ENCODE measurements at places on chromosomes 6 and 20. TPM values are rescaled to one million over a fixed set of nuclear protein-coding genes. Genes with fewer than 3 reads are reported as not detected.

GRCh38 chr6:110549277-110549676, 72.9 kb upstream of the SLC22A16 start:
- no peak for DNase-seq

- DNase-seq, result no peak
Measured at GRCh38 chr20:64077876-64078551, 1.3 kb downstream of the RGS19 start.

FAM184A gene
- polyA plus RNA-seq, result 3.6 TPM

DNA sequence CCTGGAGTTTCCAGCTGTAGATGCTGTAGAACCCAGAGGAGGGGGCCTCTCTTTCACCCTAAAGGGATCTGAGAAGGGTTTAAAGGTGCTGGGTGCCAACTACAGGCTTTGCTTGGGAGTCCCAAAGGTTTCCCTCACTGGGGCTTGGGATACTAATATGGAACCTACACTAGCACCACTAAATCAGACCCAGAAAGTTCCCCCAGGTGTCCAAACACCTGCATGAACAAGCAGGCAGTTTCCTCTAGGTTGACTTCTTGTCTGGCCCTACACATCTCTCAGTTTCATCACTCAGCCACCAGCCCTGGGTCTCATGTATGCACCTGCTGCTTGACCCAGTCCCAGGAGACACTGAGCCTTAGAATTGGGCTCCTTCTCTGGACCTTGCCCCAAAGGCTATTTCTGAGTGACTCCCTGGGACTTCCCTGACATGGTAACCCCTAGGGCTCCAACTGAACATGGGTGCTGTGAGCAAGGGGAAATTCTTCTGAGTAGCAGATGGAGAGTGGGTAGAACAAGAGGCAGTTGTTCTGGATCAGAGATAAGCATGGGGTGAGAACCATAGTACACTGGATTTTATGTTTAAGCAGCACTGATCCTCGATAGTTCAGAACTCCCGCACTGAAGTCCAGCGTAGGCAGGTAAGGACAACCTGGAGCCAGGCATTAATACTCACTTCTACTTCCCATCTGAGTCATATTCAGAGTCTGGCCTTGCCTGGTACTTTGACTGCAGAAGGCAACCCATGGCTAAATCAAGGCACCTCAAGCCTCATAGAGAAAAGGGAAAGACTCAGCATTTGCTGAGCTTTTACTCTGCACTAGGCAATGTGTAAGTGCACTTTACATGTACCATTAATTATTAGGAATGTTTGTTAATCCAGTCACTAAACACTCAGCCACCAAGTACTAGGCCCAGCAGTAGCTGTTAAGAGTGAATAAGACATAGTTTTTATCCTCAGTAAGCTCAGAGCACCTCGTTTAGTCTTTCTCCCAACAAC, 16.8 kb downstream of the BCL2L1 start:
- DNase-seq, result no peak

DNA sequence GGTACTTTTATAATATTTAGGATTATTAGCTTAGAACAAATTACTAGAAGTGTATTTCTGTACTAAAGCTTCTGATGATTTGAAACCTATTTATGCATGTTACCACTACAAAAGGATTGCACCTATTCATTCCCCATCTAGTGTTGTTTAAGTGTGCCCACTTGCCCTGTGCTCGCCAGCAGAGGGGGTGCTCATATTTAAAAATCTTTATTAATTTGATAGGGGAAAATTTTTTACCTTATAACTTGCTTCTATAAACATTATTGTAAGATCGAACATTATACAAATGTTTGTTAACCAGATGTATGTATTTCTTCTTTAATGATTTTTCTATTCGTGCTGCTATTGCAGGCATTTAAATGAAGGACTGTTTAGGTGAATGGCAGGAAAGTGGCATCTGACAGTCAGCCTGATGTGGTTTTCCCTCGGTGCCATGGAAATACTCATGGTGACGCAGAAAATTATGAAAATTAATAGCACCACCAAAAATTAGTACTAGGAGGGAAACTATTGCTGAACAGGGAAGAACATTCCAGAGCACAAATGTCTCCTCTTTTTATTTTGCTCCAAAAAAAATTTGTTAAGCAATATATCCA, 44.1 kb upstream of the FNDC1 start:
- no peak for DNase-seq

GRCh38 chr6:122995921-122996793, at the start of gene CLVS2:
CLVS2 (plus strand) TSS chr6:122996235; CDS start chr6:122997778, 1,543 bp downstream.
- DNase-seq, result no peak

- DNase-seq, result no peak
Measured at GRCh38 chr20:25459916-25460535, 52.6 kb downstream of the GINS1 start.

- DNase-seq, result no peak
Measured at GRCh38 chr6:137928286-137928685, 61.2 kb downstream of the TNFAIP3 start.

DNA sequence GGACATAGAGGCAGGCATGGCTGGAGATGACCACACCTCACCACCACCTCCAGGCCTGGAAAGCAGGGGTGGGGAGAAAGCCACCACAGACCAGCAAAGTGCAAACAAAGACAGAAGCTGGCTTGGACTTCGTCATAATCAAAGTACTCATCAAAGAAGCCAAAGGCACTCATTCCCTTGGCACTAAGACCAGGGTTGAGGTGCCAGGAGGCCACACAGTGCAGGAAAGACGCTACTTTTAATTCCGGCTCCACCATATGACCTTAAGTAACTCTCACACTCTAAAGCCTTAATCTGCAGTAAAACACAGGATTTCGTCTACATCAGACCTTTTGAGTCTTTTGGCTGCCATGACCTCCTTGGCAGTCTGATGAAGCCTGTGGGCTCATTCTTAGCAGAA, 123.1 kb downstream of the HIVEP2 start:
- DNase-seq, result no peak

- no peak for DNase-seq
Measured at GRCh38 chr6:136975089-136975715, 53.1 kb downstream of the SLC35D3 start.

DNA sequence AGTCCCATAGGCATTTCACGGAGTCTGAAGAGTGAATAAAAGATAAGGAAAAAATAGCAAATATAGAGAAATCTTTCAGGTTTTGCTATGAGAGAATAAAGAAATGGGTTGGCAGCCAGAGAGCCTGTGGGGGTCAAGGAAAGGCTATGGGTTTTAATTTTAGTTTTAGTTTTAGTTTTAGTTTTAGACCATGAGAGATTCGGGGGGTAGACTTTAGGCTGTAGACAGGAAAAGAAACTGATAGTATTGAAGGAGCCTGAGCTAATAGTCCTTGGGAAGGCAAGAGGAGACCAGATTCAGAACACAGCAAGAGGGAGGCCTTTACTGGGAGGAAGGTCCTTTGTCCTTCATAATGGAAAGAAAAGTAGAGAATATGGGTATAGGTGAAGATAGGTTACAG, 19.3 kb downstream of the DOP1A start:
- no peak for DNase-seq

ARFGEF3 gene
- polyA plus RNA-seq, result 9.7 TPM

- DNase-seq, result no peak
Measured at GRCh38 chr6:44906761-44907160, 421.4 kb upstream of the RUNX2 start.

- DNase-seq, result no peak
Measured at GRCh38 chr20:52231230-52231746, 39.7 kb upstream of the ZFP64 start.

GRCh38 chr6:43759907-43760206, 10.2 kb upstream of the VEGFA start:
- no peak for DNase-seq

Data from pancreas (tissue), 10 donors.